ENCODE measurements at places on chromosomes 5 and 9.

GRCh38 chr9:117180896-117181445 is 233.9 kb downstream of the ASTN2 start:
- DNase-seq, result no peak

- DNase-seq, result no peak
Observed at GRCh38 chr5:147539053-147539452, 29.2 kb upstream of the DPYSL3 start.

- no peak for DNase-seq
Observed at GRCh38 chr5:65854925-65855324, 71.5 kb upstream of the ERBIN start.

DNA sequence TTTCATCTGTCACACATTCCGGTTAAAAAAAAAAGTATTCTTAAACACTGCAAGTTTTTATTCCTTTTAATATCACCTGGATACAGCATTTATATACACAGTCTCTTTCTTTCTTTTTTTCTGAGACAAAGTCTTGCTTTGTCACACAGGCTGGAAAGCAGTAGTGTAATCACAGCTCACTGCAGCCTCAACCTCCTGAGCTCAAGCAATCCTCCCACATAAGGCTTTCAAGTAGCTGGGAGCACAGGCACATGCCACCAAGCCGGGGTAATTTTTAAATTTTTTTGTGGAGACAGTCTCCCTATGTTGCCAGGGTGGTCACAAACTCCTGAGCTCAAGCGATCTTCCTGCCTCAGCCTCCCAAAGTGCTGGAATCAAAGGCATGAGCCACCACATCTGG is 13.9 kb downstream of the KIF20A start:
- no peak for DNase-seq

- DNase-seq, result no peak
Observed at GRCh38 chr9:129446828-129447550, 173.9 kb downstream of the C9orf50 start.

DNA sequence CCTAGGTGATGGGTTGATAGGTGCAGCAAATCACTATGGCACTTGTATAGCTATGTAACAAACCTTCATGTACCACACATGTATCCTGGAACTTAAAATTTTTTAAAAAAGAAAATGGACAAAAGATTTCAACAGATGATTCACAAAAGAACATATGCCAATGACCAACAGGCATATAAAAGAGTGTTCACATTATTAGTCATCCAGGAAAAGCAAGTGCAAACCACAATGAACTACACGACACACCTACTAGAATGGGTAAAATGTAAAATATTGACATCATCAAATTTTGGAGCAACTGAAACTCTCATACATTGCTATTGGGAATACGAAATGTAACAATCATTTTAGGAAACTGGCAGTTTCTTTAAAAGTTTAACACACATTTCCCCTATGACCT is 109.9 kb downstream of the YIPF5 start:
- DNase-seq, result no peak

- no peak for DNase-seq
Observed at GRCh38 chr5:120454094-120454798, 9.9 kb upstream of the PRR16 start.

DNA sequence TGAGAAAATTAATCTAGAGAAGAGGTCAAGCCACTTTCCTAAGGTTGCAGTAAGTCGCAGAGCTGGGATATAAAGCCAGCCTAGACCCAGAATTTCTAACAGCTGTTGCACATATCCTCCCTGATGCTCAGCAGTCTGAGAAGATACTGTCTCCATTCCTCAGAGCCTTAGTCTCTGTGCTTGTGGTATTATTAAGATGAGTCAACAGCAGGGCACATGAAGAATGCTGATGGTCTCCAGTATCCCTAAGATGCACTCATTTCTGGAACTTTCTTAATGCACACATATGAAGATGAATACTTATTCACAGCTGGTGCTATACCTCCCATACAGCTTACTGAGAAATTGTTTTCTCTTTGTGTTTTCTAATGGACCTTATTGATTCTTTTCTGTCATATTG is 32.5 kb downstream of the SGCD start:
- DNase-seq, result no peak

DNA sequence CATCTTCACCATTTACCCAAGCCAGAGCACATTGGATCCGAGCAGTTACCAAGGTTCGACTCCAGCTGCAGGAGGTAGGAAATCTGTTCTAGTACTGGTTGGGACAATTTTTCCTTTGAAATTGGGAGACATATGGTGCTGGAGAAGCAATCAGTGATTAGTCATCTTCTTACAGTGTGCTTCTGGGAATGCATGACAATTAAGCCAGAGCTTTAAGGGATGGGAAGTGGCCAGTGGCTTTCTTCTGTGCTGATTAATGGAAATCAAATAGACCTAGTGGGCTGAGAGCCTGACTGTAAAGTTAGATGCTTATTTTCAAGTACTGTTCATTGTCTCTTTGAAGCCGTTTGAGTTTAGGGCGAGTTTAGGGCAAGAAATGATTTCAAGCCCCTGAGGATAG is 152.1 kb downstream of the UNC13B start:
- no peak for DNase-seq

- DNase-seq, result no peak
Observed at GRCh38 chr9:123217128-123217654, 51.2 kb downstream of the STRBP start.

GRCh38 chr5:179166171-179166885 is 106.2 kb downstream of the ZNF354C start:
- no peak for DNase-seq

DNA sequence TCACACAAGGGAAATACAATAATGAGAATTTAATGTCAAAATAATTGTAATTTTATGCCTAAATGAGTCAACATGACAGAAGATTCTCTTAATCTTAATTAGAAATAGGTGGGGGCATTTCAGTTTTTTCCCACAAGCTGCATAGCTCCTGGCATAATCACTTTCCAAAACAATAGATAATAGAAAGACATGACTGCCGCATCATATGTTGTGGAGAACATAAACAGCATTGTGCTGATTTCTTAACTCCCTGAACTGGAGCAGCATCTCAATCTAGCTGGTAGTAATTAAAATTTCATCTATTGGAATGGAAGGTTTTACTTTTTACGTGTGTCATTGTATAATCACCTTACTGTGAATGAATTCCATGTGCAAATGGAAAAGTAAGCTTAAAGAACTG is 112.1 kb downstream of the ST8SIA4 start:
- DNase-seq, result no peak

DNA sequence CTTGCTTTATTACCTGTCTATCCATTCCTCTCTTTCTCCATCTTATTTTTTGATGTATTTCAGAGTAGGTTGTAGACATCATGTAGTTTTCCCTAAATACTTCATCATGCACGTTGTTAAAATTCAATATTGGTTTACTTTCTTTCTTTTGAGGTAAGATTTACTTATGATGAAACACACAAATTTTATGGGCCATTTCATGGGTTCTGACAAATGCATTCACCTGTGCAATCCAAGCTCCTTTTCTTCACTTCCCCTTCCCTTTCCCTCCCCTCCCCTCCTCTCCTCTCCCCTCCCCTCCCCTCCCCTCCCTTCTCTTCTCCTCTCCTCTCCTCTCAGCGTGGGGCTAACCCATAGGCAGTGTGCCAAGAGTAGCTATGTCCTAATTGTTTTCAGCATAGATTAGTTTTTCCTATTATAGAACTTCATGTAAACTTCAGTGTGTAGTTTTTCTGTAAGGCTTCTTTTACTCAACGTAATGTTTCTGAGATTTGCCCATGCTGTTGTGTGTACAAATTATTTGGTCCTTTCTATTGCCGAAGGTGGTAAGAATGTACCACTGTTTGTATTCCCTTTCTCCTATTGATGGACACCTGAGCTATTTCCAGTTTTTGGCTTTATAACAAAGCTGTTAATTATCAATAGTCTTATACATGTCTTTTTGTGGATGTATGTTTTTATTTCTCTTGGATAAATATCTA is 92.9 kb upstream of the CLINT1 start:
- DNase-seq, result no peak

DNA sequence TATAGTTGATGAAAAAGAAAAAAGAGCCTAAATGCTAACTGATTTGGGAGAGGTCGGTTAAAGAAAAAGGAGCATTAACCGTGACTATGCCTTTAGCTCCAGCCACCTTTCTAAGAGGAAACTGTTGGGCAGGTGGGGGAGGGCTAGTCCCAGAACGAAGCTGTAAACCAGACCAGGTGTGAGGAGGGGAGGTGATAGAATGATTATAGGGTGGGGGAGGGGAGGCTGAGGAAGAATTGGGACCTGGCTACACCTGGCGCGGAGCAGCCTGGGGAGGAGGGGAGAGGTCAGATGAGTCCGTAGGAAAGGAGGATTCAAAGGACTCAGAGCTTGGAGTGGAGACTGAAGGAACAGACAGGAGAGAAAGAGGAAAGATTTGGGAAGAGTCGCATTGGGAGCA is 73.4 kb downstream of the PHAX start:
- DNase-seq, result no peak

DNA sequence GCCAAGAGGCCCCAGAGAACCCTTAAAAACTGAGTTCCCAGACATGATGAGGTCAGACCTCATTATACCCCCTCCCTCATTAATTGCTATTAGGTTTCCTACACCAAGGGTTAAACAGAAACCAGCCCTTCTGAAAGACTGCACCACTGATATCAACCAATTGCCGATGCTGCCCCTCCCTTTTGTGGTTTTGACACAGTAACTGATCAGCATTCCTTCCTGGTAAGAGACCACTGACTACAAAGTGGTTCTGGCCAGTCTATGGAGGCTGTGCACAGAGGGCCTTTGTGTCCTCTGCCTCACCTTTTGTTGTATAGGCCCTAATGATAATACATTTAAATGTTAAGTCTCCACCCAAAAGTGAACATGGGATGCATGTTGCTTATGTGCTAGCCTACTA is 201.5 kb downstream of the FRMD3 start:
- no peak for DNase-seq

Measured in stimulated activated CD8-positive, alpha-beta memory T cell treated with anti-CD3 and anti-CD28 coated beads, Interleukin-15, amount 100 ng/mL, for 4 hours (primary cell).